Right lobe of liver (tissue), 6 donors: ENCODE measurements at places on chromosomes 16 and 17. TPM values are rescaled to one million over a fixed set of nuclear protein-coding genes. Genes with fewer than 3 reads are reported as not detected.

DNA sequence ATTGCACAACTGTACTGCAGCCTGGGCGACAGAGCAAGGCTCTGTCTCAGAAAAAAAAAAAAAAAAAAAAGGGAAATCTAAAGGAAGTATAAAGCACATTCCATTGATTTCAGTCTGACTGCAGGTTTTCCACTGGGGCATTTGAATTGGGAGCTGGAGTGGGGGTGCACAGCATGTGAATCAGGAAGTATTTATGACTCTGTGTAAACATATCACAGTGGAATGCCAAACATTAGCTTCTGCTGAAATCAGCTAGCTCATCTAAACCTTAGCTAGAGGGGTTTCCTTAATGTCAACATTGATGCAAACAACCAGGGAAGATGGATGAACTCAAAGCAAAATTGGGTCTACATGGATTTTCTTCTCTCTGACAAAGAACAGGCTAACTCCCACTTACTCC lies 641.0 kb upstream of the EEF2KMT start:
- no peak overlapping the region for H3K4me3 ChIP-seq
- no peak for DNase-seq
- no peaks in the 10 kb centered on the region for H3K4me1 ChIP-seq

DNA sequence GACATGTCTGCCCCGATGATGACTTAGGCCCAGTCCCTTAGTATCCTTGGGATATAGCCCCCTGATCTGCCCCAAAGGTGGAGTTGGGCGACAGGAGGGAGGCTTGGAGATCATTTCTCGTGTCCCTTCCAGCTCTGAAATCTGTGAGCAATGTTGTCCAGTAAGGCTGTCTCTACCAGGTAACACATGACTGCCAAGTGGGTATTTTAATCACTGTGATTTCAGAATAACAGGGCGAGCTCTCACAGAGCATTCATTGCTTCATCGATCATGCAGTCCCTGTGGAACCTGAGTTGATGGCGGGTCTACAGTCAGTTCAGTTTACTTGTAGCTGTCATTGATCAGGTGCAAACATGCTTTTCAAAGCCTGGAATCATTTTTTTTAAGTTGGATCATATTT lies 39.2 kb downstream of the KSR1 start:
- peaks cover 3% of the 10 kb centered on the region for H3K4me1 ChIP-seq
- H3K36me3 ChIP-seq = no peaks in the 10 kb centered on the region
- no peak for DNase-seq
- no peaks in the 10 kb centered on the region for H3K27me3 ChIP-seq
- no peak overlapping the region for H3K4me3 ChIP-seq
- H3K27ac ChIP-seq = no peak overlapping the region

GRCh38 chr17:2067048-2067561 lies 12.2 kb downstream of the HIC1 start:
- H3K27me3 ChIP-seq = no peaks in the 10 kb centered on the region
- H3K27ac ChIP-seq = peak overlapping the region; percentile 47
- no peaks in the 10 kb centered on the region for H3K36me3 ChIP-seq
- no peak overlapping the region for H3K4me3 ChIP-seq
- DNase-seq = no peak

The CHAD gene
- 1.1 TPM for total RNA-seq

DNA sequence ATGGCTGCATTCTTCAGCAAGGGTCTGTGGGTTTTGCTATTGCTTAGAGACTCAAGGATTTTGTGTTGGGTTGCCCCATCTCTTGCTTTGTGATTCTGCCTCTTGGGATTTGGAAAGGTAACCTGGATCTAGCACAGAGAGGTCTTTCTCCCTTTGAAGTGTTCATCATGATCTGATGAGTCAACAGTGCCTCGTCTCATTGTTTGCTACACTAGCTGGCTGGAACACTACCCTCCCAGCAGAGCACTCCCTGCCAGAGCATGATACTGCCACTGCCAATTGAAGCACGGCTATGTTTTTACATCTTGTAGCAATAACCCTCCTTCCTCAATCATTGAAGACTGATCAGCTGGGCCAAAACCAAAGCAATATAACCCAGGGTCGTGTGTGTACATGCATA lies 361.0 kb downstream of the CDH13 start:
- no peaks in the 10 kb centered on the region for H3K4me1 ChIP-seq
- no peaks in the 10 kb centered on the region for H3K27me3 ChIP-seq
- no peaks in the 10 kb centered on the region for H3K36me3 ChIP-seq
- no peak for DNase-seq

DNA sequence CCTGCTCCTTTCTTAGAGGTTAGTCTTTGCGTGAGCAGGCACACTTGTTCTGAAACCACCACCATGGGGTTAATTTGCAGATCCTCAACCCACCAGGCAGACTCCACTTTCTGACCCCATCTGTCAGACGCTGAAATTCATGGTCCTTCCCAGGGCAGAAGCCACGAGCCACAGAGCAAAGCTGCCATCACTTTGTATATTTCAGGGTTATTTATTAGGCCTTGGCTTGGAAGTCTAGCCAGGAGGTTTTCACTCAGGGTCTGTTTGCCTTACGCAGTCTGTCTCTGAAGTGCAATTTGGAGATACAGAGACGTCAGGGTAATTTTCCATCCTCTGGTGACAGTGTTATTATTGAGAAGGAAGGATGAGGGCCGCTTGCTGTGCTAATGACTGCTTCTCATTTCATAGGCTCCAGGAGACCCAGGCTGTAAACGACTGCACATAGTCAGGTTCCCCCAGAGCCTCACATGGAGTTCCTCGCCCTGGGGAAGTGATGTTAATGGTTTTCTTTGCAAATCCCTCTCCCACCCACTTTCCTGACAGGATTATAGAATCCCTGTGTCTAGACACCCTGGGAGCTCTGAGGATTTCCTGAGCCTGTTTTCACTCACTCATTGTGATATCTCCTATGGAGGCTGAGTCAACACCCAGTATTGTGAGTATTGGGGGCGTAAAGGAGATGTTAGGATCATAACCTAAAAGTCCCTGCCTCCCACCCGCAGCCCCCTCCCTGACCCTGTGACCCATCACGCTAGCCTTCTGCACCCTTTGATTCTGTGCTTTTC lies 269.0 kb downstream of the ABCC12 start:
- H3K27ac ChIP-seq = no peak overlapping the region
- DNase-seq = no peak

The SERPINF2 gene
- 1,053 TPM for total RNA-seq

- no peak overlapping the region for H3K4me3 ChIP-seq
- H3K27ac ChIP-seq = no peak overlapping the region
- DNase-seq = no peak
- H3K36me3 ChIP-seq = no peaks in the 10 kb centered on the region
These were observed 238.5 kb upstream of the PMFBP1 start for GRCh38 chr16:72410492-72410891.

GRCh38 chr17:799261-799660 lies 17.1 kb downstream of the MRM3 start:
- no peak for DNase-seq
- no peaks in the 10 kb centered on the region for H3K27me3 ChIP-seq
- no peaks in the 10 kb centered on the region for H3K36me3 ChIP-seq

GRCh38 chr16:55214412-55214811 lies 109.6 kb upstream of the IRX6 start:
- no peak for DNase-seq
- no peaks in the 10 kb centered on the region for H3K27me3 ChIP-seq
- no peaks in the 10 kb centered on the region for H3K4me1 ChIP-seq
- no peak overlapping the region for H3K4me3 ChIP-seq
- H3K27ac ChIP-seq = no peak overlapping the region

DNA sequence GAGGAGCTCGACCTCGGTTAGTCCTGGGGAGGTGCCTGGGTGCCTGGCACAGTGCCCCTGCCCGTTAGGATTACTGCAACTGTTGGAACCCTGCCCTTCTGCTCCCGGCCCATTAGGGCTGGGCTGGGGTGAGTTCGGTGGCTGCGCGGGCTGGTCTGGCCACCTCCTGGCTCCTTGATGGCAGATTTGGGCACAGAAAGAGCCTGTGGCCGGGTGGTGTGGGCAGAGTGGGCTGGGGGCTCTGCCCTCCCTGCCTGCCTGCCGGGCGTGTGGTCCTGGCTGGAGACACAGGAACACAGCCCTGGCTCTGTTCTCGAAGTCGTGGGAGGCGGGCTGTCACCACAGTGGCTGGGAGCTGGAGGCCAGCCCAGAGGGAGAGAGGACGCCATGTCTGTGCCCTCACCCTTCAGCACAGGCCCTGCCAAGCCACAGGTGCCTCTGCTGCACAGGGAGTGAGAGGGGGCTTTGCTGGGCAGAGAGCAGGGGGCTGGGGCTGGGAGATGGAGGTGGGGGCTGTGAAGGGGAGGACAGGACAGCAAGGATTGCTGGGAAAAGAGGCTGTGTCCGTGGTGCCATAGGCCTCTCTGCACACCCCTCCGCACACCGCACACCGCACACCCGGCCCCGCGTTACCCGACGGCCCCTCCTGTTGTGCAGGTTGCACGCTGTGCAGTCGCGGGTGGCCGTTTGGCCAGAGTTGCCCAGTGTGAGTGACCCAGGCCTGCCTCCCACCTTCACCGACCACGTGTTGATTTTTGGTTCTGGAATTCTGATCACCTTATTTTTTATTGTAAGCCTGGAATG lies 236.6 kb upstream of the GSE1 start:
- H3K27ac ChIP-seq = no peak overlapping the region
- H3K36me3 ChIP-seq = no peaks in the 10 kb centered on the region
- H3K4me1 ChIP-seq = peaks cover 20% of the 10 kb centered on the region
- no peak overlapping the region for H3K4me3 ChIP-seq
- peak; percentile 89 for DNase-seq
- H3K27me3 ChIP-seq = no peaks in the 10 kb centered on the region

The HSD17B2 gene
- 65.2 TPM for total RNA-seq

DNA sequence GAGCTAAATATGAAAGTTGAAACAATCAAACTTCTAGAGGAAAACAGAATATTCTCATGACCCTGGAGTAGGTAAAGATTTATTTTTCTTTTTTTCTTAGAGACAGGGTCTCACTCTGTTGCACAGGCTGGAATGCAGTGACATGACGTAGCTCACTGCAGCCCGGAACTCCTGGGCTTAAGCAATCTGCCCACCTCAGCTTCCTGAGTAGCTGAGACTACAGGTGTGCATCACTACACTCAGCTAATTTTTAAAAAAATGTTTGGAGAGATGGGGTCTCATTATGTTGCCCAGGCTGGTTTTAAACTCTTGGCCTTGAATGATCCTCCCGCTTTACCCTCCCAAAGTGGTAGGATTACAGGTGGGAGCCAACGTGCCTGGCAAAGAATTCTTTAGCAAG lies 15.5 kb downstream of the IKZF3 start:
- H3K27me3 ChIP-seq = no peaks in the 10 kb centered on the region
- no peak for DNase-seq
- no peaks in the 10 kb centered on the region for H3K36me3 ChIP-seq
- H3K4me3 ChIP-seq = no peak overlapping the region

The ZNF287 gene
- total RNA-seq = 0.19 TPM

- no peaks in the 10 kb centered on the region for H3K4me1 ChIP-seq
- no peaks in the 10 kb centered on the region for H3K36me3 ChIP-seq
- H3K27me3 ChIP-seq = no peaks in the 10 kb centered on the region
- peak overlapping the region; percentile 35 for H3K4me3 ChIP-seq
- DNase-seq = peak; percentile 66
These were observed 763 bp upstream of the SOX9 start for GRCh38 chr17:72119873-72120641.

DNA sequence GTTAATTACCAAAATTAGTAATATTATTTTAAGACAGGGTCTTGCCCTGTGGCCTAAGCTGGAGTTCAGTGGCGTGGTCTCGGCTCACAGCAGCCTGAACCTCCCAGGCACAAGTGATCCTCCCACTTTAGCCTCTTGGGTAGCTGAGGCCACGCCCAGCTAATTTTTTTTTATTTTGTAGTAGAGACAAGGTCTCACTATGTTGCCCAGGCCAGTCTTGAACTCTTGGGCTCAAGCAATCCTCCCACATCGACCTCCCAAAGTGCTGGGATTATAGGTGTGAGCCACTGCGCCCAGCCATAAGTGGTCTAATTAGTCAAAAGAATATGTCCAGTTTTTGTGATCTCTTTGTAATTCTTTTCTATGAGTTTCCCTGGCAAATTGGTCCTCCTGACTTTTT lies 12.0 kb upstream of the CFDP1 start:
- no peak for DNase-seq
- no peaks in the 10 kb centered on the region for H3K27me3 ChIP-seq
- no peak overlapping the region for H3K27ac ChIP-seq
- no peak overlapping the region for H3K4me3 ChIP-seq
- no peaks in the 10 kb centered on the region for H3K4me1 ChIP-seq
